ENCODE measurements at places on chromosomes 5 and 9.

DNA sequence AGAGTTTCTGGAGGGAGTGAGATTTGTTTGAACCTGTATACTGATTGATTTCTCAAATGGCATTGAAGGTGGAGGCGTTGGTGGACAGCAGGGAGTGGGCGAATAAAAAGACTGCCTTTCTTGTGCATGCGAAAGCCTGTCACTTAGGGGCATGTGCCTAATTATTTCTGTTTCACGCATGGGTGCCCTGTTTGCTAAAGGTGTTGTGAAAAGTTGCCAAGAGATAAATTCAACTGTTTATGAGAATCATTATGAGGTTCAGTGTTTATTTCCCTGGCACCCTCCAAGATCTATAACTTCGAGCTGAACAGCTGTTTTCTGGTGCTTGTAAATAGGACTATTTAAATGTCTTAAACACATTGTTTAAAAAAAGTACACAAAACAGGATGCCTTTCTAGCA, 67.4 kb upstream of the DMRTA1 start:
- DNase-seq, result no peak

GRCh38 chr5:154627698-154628678, 127.2 kb upstream of the LARP1 start:
- DNase-seq, result no peak

DNA sequence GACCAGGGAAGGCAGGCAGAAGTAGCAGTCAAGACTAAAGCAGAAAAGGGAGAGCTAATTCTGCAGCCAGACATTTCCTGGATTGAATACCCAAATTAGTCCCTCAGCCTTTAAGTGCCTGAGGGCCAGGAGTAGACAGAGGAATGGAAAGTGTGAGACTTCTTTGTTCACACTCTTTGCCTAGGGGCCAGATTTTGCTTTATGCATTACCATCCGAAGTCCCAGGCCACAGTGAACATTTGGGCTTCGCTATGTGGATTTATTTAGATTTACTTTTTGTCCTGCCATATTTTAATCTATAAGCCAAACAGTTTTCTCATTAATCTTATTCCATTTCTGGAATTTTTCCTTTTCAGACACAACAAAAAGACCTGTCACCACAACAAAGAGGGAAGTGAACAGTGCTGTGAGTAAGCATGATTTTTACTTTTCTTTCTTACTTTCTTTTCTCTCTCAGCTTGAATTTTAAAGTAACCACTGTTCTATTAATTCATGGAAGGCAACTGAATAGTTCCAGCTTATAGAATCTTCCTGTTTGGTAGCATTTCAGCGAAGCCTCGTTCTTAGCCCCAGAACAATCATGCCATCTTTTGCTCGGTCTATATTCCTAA, 52.6 kb downstream of the PDCD1LG2 start:
- no peak for DNase-seq

- DNase-seq, result no peak
Measured at GRCh38 chr5:61254969-61255555, 77.0 kb upstream of the ZSWIM6 start.
